Esophagus muscularis mucosa (tissue), 4 donors: ENCODE measurements at places on chromosomes 7 and 10. TPM values are rescaled to one million over a fixed set of nuclear protein-coding genes. Genes with fewer than 3 reads are reported as not detected.
A peak's percentile ranks its signal among the peaks of the same experiment; 100 is the strongest.

Gene ADCYAP1R1
- total RNA-seq, result 35.3 TPM

Gene DNAJC1
- total RNA-seq, result 70.6 TPM

Gene SUGCT
- total RNA-seq, result 13.9 TPM

DNA sequence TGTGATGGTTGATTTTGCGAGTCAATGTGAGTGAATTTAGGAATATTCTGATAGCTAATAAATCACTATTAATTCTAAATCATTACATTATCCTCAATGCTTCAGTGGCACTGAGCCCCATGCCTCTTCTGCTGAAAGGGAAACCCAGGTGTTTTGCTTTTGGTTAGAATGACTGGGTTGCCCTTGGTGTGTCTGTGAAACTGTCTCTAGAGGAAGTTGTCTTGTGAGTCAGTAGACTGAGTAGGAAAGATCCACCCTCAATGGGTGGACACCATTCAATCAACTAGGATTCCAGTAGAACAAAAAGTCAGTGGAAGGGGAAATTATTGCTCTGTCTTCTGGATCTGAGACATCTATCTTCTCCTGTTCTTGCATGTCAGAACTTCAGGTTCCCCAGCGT, 472.4 kb downstream of the ANKRD7 start:
- no peak for DNase-seq

- DNase-seq, result no peak
Measured at GRCh38 chr7:130288829-130289228, 4.1 kb upstream of the CPA4 start.

DNA sequence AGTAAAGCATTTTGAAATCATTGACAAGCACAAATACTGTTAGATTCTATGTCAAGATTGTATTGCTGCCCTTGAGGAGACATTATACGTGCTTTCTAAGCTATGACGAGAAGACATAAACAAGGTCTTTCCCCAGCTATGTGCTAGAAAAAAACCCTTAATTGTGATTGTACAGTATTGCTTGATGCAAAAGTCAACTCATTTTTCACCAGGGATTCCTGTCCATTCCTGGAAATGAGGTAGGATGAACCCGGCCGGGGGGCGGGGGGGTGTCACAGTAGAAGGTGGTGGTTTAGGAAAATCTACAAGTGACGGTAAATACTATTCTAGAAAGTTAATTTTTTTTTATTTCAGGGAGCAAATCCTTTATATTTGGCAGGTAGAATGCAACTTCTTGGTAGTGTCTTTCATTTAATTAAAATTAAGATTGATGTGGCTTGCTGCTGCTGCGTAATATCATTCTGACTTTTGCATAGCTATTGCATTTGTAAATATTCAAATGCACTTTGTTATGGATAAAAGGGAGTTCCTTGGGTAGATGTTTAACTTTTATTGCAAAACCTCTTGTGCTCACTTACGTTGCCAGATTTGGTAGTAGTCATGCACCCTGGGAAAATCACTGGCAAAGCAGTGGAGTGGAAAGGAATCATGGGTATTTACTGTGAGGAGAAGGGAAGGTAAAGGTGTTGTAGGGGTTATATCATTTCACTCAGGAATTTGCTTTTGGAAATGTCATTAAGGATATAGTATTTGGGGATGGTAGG, 164.4 kb upstream of the PRPS1L1 start:
- no peak for DNase-seq

DNA sequence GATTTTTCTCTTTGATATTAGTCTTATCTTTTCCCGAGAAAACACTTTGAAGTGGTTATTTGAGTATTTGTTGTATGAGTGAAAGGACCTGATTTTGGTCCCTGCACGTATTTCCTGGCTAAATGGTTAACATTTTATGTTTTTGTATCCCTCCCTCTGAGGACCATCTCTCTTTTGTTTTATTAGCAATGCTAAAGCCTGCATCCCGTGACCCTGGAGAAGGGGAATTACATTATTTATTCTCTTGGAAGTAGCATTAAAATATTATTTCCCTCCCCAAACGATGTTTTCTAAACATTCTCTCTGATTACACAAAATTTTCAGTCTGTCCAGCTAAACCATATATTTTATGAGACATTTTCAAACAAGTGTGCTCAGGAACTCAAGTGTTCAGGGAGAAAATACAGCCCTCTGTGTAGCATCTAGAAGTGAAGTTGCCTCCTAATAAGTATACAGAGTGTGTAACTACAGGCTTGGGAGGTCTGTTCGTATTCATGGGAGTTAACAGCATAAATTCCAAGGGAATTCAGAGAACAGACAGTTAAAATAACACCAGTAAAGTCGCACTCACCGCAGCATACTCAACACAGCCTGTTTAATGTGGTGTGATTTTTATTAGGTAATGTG, 163.8 kb upstream of the NPVF start:
- DNase-seq, result peak; percentile 29

GRCh38 chr7:56493196-56493595, 377.0 kb upstream of the NUPR2 start:
- DNase-seq, result peak; percentile 37

DNA sequence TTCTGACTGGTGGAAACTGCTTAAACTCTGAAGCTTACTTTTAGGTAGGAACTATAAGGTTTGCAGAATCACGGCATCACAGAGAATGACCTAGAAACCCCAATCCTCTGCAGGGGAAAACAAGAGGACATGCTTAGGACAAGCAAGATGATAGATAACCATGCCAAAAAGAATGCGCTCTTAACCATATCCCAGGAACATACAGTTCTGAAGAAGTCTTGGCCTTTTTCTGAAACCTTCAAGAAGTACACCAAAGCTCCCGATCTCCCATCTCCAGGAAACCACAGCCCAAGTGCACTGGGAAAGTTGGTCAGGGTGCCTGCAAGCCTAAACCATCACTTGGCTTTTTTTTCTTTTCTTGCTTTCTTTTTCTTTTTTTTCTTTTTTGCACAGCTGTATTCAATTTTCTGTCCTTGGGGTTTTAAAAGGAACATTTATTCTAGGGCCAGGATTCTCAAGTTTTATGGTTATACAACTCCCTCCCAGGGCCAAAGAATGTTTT, 12.2 kb upstream of the SVIL start:
- no peak for DNase-seq

- DNase-seq, result peak; percentile 92
Measured at GRCh38 chr10:124736491-124737136, 7.6 kb downstream of the FAM53B start.
